ENCODE measurements at places on chromosomes 4 and X.

GRCh38 chr4:180423712-180424057 lies 1819.5 kb upstream of the TENM3 start:
- DNase-seq = no peak

DNA sequence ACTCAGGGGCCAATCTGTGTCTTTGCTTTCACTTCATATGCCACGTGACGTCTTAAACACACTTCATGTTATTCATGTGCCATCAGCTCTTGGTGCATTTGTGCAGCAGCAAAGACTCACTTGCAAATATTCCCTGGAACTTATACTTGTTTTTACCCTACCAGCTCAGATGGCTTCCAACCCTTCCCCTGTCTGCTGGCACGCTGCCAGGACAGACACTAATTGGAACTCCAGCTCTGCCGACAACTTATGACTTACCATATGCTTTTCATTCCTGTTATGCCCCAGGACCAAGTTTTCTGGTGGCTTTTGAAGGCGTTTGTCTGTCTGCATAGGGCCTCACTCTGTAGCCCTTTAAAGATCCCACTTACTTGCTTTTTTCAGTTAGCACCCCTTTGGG lies 261.7 kb upstream of the GNPDA2 start:
- no peak for DNase-seq

DNA sequence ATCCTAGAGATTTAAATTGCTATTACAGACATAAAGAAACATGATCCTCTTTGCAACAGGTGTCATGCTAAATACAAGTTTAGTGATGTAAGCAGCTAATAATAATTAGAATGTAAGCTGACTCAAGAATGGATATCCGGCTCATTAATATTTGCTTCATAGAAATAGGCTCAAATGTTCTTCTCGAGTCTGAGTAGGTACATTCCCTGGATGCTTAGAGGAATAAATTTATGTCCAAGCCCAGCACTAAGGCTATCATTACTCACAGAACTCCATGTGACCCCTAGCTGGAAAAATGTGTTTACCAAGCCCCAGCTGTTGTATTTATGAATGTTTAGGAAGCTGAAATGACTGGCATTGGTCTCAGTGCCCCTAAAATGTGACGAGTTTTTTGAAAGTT lies 87.6 kb upstream of the TSPAN7 start:
- DNase-seq = no peak

- peak; percentile 2 for DNase-seq
These were observed 136.4 kb downstream of the MAPK10 start for GRCh38 chr4:86223472-86223871.

- DNase-seq = no peak
These were observed 301.2 kb downstream of the IL1RAPL1 start for GRCh38 chrX:28888416-28888815.

DNA sequence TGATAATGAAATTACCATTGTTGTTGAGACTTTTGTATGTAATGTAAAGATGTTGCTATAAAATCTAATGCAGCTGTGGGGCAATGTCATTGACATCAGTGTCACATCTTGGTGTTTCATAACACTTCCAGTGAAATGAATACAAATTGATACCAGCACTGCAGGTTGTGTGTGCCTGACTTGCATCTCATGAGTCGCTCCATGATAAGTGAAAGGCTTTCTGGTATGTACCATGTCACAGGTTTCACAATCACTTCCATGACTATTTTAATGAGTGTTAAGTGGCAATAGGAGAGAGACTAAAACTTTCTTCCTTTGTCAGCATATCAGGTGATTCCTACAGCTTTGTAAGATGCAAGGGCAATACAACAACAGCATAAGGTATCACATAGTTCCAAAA lies 94.4 kb downstream of the ABCB7 start:
- DNase-seq = no peak

GRCh38 chr4:107442538-107443111 lies 277.4 kb downstream of the PAPSS1 start:
- no peak for DNase-seq

GRCh38 chr4:6500481-6501140 lies 28.2 kb upstream of the PPP2R2C start:
- DNase-seq = no peak

DNA sequence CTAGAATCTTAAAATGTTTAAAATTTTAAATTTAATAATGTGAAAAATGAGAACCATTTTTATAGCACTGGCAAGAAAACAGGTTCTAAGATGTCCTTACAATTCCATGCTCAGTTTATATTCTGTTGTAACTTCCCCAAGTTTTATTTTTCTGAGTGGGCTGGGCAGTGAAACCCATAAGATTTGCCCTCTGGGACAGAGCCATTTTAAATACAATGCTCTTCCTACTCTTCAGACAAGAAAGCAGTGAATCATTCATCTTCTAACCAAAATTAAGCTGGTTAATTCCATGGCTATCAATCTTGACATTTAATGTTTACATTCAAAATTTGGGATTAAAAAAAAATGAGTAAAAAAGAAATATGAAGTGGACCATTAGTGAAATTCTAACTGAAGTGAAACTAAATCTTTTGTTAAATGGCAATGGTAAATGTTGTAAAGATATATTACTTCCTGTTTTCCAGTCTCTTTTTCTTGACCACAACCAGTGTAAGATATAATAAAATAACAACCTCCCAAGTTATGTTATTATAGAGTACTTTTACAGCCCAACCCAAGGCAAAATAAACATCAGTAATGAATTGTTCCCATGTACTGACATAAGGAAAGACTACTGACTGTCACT lies 37.2 kb upstream of the PTPN13 start:
- DNase-seq = no peak
